ENCODE measurements at places on chromosomes 16 and 17.

DNA sequence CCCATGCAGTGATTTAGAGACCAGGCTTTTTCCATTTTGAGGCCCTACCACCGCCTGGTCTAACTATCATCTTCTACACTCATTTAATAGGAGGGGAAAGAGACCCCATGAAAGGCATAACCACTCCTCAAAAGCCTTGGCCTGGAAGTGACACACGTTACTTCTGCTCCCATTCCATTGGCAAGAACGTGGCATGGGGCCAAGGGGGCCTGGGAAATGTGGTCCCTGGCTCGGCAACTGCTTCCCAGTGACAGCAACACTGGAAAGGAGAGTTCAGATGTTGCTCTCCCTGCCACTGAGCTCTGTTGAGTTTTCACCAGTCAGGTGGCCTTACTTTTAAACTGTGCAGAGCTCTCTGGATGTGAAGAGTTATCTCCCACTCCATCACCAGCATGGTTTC is 45.2 kb upstream of the MAP3K14 start:
- no peak for DNase-seq

DNA sequence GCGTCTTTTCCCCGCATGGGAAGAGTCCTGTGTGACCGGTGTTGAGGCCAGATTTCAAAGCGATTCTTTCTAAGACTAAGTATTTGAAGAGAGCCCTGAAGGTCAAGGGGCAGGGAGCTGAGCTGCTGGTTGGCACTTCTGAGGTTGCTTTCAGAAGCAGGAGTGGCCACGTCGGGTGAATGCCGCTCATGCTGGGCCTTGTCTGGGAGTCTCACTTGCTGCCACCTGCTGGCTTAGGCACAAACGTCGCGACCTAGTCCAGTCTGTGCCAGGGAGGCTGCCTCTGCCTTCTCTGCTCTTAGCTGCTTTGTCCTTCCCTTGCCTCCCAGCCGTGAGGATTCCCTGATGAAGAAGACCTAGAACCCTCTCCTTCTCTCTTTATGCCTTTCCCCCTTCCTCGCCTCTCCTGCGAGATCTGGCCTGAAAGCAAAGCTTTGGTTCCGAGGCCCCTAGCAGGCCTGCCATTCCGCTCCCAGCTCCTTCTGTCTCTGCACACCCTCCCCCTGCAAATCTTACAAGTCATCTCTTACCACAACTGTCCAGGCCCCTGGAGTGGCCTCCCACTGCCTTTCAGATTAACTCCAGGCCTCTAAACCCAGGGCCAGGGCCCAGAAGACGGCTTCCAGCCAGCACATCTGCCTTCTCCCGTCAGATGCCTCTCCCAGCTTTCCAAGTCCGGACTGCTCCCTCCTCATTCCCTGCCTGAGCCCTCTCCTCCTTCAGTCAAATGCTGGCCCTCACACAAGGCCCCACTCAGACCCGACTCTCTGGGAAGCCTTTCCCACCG is 11.4 kb downstream of the CTNS start:
- DNase-seq, result peak; percentile 62

DNA sequence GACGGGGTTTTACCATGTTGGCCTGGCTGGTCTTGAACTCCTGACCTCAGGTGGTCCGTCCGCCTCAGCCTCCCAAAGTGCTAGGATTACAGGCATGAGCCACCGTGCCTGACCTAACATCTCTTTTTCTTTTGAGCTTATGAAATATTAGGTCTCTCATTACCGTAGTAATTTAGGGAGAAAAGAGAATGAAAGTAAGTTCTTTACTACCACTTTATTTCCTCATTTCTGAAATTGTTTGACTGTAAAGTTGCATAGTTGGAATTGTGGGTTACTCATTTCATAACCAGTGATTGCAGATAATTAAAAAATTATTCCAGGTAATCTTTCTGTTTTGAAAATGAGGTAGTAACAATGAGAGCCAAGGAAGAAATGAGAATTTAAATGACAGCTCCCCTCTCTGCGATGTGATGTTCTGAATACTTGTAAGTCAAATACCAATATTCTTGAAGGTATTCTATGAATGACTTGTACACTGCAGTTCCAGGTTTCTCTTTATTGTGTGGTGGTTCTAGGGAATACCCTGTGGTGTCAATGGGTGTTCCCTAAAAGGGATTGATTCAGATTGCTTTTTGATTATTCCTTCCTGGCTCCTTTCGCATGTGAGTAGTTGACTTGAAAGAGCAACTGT is 28.3 kb downstream of the MAP2K4 start:
- no peak for DNase-seq

- no peak for DNase-seq
These were observed 338 bp downstream of the MAPK3 start for GRCh38 chr16:30122604-30123160.

DNA sequence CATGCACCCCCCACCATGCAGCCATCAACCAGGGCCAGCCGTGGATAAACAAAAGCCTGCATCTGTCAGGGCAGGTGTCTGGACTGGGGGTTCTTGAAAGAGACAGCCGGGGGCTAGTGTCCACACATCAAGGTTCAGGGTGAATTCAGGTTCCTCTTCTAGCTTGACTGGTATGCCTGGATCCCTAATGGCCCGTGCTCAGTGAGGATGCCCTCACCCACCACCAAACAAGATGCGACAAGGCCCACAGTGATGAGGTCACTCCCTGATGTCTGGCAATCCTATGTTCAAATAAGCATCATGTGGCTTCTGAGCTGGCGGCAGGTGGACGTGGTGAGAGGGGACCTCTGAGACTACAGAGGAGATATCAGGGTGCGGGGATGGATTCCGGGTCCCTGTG is 64.6 kb downstream of the GOSR1 start:
- DNase-seq, result no peak

GRCh38 chr16:26952411-26952810 is 114.3 kb upstream of the C16orf82 start:
- DNase-seq, result no peak

GRCh38 chr17:39769974-39770587 is 32.3 kb downstream of the GRB7 start:
- no peak for DNase-seq

GRCh38 chr17:67441052-67441895 is 64.2 kb downstream of the PITPNC1 start:
- peak; percentile 52 for DNase-seq

GRCh38 chr17:75845058-75845711 is 981 bp upstream of the UNC13D start:
- peak; percentile 95 for DNase-seq

DNA sequence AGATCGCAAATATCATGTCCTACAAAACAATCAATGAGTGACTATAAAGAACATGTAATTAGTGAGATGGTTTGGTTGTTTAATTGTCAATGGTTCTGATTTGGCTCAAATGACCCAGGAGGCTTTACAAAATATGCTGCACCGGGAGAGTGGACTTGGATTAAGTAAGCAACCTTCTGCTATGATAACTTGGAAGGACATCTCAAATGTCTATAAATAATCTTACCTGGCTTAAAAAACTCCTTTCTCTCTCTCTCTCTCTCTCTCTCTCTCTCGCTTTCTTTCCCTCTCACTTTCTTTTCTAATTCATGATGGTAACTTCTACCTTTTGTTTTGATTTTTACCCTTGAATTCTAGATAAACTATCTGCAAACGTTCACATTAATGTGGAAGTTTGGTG is 14.2 kb downstream of the KCNJ2 start:
- DNase-seq, result no peak

DNA sequence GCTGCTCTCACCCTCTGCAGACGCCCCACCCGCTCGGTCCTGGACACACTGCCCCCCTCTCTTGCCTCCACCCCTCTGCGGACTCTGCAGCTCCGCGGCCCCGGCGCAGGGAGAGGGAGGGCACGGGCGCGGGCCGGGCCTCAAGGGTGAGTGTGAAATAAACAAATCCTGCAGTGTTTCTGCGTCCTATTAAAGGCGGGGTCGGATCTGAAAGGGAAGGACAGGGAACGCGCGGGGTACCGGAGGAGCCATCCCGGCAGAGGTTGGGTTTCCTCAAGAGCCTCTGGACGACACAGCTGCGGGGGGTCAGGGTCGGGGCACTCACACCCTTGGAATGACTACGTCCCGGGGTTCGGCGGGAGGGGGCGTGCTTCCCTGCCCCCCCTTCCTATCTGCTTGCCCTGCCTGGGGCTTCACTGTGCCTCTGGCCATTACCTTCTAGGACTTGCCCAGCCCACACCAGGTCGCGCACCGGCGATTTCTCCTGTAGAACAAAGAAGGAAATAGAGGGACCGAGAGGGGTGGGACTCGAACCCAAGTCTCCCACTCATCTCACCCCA is 466 bp upstream of the HSF4 start:
- no peak for DNase-seq

DNA sequence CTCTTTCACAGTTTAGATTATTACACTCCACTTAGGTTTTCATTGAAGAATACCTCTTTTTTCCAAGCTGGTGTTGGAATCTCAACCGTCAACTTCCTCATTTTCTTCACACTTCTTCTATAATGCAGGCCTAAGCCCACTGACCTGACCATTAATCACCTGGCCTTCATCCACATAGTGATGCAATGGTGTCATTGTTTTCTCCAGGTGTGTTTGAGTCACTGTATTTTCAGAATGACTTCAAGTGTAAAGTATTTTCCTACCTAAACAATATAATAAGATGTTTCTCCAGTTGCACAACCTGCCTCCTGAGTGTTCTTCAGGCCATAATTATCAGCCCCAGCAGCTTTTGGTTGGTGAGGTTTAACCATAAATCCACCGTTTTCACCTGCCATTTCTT is 1675.1 kb downstream of the TP53TG3F start:
- DNase-seq, result no peak

DNA sequence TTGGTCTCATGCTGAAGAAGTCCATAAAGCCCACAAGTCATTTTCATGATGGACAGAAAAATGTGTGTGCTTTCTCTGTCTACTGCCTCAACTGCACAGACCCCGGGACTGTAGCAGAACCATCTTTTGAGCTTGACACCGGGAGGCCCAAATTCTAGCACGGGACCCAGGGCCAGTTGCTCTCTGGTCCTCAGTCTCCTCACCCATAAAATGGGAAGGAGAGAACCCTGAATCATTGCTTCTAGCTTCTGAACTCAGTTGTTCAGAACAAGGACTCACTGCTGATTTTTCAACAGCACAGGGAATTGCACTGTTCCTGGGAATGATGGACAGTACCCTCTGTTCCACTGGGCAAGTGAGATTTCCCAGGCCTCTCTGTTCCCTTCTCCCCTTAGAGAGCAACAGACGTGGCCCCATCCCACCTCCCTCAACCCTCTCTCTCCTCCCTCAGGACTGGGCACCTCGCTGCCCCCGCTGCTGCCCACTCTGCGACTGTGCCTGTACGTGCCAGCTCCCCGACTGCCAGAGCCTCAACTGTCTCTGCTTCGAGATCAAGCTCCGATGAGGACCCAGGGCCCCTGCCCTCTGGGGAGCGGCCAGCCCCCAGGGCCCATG is 2.2 kb upstream of the ALDOA start:
- DNase-seq, result no peak

DNA sequence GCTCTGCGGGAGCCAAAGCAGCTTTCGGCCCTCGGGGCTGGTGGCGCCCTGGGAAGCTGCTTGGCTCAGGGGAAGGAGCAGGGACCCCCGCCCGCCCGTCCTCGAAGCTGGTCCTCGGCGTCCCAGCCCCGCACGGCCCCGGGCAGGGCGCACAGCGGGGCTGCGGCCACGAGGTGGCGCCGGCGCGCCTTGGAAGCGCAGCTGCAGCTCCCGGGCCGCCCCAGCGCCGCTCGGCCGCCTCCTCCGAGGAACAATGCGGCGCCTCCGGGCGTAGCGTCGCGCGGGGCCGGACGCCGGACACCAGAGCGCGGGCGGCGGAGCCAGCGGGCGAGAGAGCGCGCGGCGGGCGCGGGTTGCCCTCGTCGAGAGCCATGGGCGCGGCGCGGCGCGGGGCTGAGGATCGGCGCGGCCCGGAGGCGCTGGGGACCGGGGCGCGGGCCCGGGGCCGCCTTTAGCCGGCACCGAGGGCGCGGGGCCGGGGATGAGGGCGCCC is at the start of gene MGAT5B:
TSS of gene MGAT5B (plus strand) at position 229 of the 493 bp plus-strand sequence. CDS start 626 bp downstream, outside the sequence.
- DNase-seq, result peak; percentile 71

- DNase-seq, result no peak
These were observed 15.2 kb downstream of the EMP2 start for GRCh38 chr16:10565167-10565566.
